ENCODE measurements at places on chromosomes 6 and 20. TPM values are rescaled to one million over a fixed set of nuclear protein-coding genes. Genes with fewer than 3 reads are reported as not detected.

Gene SRSF12
- total RNA-seq, result 4.9 TPM

GRCh38 chr20:50136822-50137599 lies 16.5 kb downstream of the PEDS1 start:
- no peak for DNase-seq
- no peak overlapping the region for H3K4me3 ChIP-seq
- peaks cover 10% of the 10 kb centered on the region for H3K4me1 ChIP-seq
- H3K27me3 ChIP-seq, result no peaks in the 10 kb centered on the region

Gene OGFRL1
- 16.1 TPM for total RNA-seq

Gene DPPA5
- total RNA-seq, result not detected

GRCh38 chr20:35638751-35639150 lies 23.1 kb downstream of the SPAG4 start:
- no peak overlapping the region for H3K27ac ChIP-seq
- no peaks in the 10 kb centered on the region for H3K27me3 ChIP-seq
- no peak for DNase-seq
- no peaks in the 10 kb centered on the region for H3K36me3 ChIP-seq
- H3K4me1 ChIP-seq, result peaks cover 8% of the 10 kb centered on the region

GRCh38 chr6:154353626-154354025 lies 3.0 kb downstream of the IPCEF1 start:
- DNase-seq, result no peak
- H3K27me3 ChIP-seq, result no peaks in the 10 kb centered on the region
- no peak overlapping the region for H3K4me3 ChIP-seq
- peaks cover 2% of the 10 kb centered on the region for H3K4me1 ChIP-seq
- no peak overlapping the region for H3K27ac ChIP-seq

Gene RHAG
- not detected for total RNA-seq

- no peak overlapping the region for H3K27ac ChIP-seq
- no peak overlapping the region for H3K4me3 ChIP-seq
- no peaks in the 10 kb centered on the region for H3K27me3 ChIP-seq
- H3K36me3 ChIP-seq, result no peaks in the 10 kb centered on the region
Measured at GRCh38 chr20:41586772-41587171, 31.4 kb downstream of the CHD6 start.

Gene CRIP3
- 2.0 TPM for total RNA-seq

DNA sequence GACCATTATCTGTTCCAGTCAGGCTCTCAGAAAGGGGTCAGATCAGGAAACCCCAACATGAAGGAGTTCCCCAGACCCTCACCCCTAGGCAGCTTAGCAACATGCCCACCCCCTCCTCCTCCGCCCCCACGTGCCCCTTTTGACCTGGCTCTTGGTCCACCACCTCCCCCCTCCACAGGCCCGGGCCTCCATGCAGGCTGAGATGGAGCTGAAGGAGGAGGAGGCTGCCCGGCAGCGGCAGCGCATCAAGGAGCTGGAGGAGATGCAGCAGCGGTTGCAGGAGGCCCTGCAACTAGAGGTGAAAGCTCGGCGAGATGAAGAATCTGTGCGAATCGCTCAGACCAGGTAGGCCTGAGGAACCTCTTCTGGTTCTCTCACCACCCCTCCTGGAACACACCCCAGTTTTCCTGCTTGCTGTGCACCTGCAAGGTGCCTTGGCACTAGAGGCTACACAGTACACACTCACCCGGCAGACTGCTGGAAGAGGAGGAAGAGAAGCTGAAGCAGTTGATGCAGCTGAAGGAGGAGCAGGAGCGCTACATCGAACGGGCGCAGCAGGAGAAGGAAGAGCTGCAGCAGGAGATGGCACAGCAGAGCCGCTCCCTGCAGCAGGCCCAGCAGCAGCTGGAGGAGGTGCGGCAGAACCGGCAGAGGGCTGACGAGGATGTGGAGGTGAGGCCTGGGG lies 21.9 kb downstream of the DEF6 start:
- DNase-seq, result no peak
- H3K27me3 ChIP-seq, result no peaks in the 10 kb centered on the region
- no peak overlapping the region for H3K4me3 ChIP-seq
- no peaks in the 10 kb centered on the region for H3K36me3 ChIP-seq
- no peaks in the 10 kb centered on the region for H3K4me1 ChIP-seq

- no peak overlapping the region for H3K4me3 ChIP-seq
- DNase-seq, result no peak
Measured at GRCh38 chr6:17542243-17542642, 57.9 kb upstream of the FAM8A1 start.

Gene OARD1
- total RNA-seq, result 19.7 TPM

Gene OR2J3
- not detected for total RNA-seq

Gene GRM1
- total RNA-seq, result 0.08 TPM

DNA sequence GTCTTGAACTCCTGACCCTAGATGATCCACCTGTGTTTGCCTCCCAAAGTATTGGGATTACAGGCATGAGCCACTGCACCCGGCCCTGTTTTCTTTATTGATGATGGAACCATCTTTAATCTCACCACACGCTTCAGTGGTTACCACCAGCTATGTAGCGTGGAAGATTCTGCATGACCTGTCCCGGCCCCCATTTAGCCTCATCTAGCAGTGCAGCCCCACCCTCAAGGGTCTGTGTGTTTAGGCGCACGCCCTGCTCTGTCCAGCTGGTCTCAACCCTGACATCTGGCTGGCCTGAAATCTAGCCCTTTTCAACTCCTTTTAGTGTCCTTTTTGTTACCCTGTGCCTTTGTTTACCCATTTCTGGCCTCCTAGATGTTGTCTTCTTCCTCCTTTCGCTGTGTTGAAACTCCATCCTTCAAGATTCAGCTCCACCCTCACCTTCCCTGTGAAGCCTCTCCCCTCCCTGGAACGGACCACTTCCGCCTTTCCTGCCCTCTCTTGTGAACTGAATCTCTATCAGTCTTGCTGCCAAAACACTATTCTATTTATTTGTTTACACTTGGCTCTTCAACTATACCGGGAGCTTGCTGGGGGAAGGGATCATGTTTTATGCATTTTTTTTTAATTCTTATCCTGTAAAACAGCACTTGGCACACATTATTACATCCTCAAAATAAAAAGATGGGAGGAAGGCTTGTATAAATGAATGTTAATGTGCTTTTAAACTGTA lies 101.0 kb upstream of the MTHFD1L start:
- no peak for DNase-seq
- H3K27me3 ChIP-seq, result no peaks in the 10 kb centered on the region
- H3K36me3 ChIP-seq, result no peaks in the 10 kb centered on the region
- H3K4me3 ChIP-seq, result no peak overlapping the region

Gene POU5F1
- total RNA-seq, result 3.5 TPM

GRCh38 chr6:72580281-72580940 lies 41.5 kb upstream of the KCNQ5 start:
- DNase-seq, result no peak
- H3K36me3 ChIP-seq, result no peaks in the 10 kb centered on the region
- no peak overlapping the region for H3K27ac ChIP-seq
- no peaks in the 10 kb centered on the region for H3K27me3 ChIP-seq
- H3K4me1 ChIP-seq, result no peaks in the 10 kb centered on the region

DNA sequence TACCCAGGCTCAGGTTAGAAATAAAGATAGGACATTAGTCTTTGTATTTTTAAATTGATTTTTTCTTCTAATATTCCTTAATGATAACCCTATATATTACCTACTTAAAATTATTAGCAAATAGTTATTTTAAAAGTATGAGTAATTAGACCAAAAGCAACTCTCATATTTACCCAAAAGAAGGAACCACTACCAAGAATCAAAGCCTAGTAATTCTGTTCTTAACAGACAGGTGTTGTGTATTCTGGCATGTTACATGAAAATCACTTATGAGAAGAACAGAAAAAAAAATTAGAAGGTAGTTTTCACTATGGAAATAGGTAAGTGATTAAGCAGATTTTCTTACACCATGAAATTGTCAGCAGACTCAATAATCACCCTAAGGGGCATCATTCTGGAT lies 105.1 kb downstream of the ATG5 start:
- H3K36me3 ChIP-seq, result no peaks in the 10 kb centered on the region
- no peaks in the 10 kb centered on the region for H3K4me1 ChIP-seq
- no peak overlapping the region for H3K4me3 ChIP-seq
- H3K27ac ChIP-seq, result no peak overlapping the region
- H3K27me3 ChIP-seq, result no peaks in the 10 kb centered on the region

GRCh38 chr20:1034415-1034789 lies 32.3 kb upstream of the RSPO4 start:
- H3K36me3 ChIP-seq, result no peaks in the 10 kb centered on the region
- H3K27ac ChIP-seq, result no peak overlapping the region
- H3K4me3 ChIP-seq, result no peak overlapping the region
- no peaks in the 10 kb centered on the region for H3K4me1 ChIP-seq

- no peak for DNase-seq
- no peaks in the 10 kb centered on the region for H3K27me3 ChIP-seq
- peak overlapping the region; percentile 15 for H3K4me3 ChIP-seq
- peak overlapping the region; percentile 48 for H3K27ac ChIP-seq
- H3K36me3 ChIP-seq, result no peaks in the 10 kb centered on the region
Measured at GRCh38 chr6:16228709-16229665, 9.4 kb upstream of the GMPR start.

Gene GPX5
- not detected for total RNA-seq

Gene PNPLA1
- not detected for total RNA-seq

- no peaks in the 10 kb centered on the region for H3K36me3 ChIP-seq
- no peaks in the 10 kb centered on the region for H3K27me3 ChIP-seq
- DNase-seq, result no peak
- no peak overlapping the region for H3K4me3 ChIP-seq
- no peaks in the 10 kb centered on the region for H3K4me1 ChIP-seq
- no peak overlapping the region for H3K27ac ChIP-seq
Measured at GRCh38 chr6:148790817-148791216, 44.0 kb downstream of the UST start.

Gene SLC35D3
- not detected for total RNA-seq

DNA sequence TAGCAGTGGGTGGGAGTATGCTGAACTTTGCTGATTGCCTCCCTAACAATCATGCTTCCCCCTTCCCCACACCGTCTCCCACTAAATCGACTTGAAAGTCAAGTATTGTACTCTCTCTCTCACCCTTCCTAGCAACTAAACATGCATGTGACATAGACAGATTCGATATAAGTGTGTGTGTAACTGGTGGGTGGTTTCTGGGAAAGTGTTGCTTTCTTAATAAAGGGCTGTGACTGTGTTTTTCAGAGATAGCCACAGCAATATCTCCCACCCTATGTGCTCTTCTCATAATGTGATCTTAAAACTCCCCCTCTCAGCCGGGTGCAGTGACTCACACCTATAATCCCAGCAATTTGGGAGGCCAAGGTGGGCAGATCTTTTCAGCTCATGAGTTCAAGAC lies 49.3 kb upstream of the E2F3 start:
- no peak overlapping the region for H3K27ac ChIP-seq
- no peaks in the 10 kb centered on the region for H3K36me3 ChIP-seq
- no peaks in the 10 kb centered on the region for H3K27me3 ChIP-seq
- no peak overlapping the region for H3K4me3 ChIP-seq
- no peaks in the 10 kb centered on the region for H3K4me1 ChIP-seq

Gene ZBTB12
- 1.9 TPM for total RNA-seq

GRCh38 chr6:12944001-12944400 lies 227.4 kb downstream of the PHACTR1 start:
- H3K4me1 ChIP-seq, result no peaks in the 10 kb centered on the region
- no peak overlapping the region for H3K4me3 ChIP-seq
- no peak overlapping the region for H3K27ac ChIP-seq
- DNase-seq, result no peak

GRCh38 chr6:33692078-33692759 lies 19.3 kb downstream of the UQCC2 start:
- no peak overlapping the region for H3K4me3 ChIP-seq
- H3K4me1 ChIP-seq, result peaks cover 16% of the 10 kb centered on the region
- H3K27ac ChIP-seq, result no peak overlapping the region
- no peaks in the 10 kb centered on the region for H3K36me3 ChIP-seq

Gene NNAT
- total RNA-seq, result 4.7 TPM

Gene E2F1
- total RNA-seq, result 4.0 TPM

- no peak for DNase-seq
- H3K4me1 ChIP-seq, result peaks cover 5% of the 10 kb centered on the region
- no peaks in the 10 kb centered on the region for H3K36me3 ChIP-seq
- no peak overlapping the region for H3K4me3 ChIP-seq
- no peaks in the 10 kb centered on the region for H3K27me3 ChIP-seq
Measured at GRCh38 chr6:89050697-89051096, 29.9 kb upstream of the PNRC1 start.

Gene COL9A3
- total RNA-seq, result 1.5 TPM

Gene SYTL3
- total RNA-seq, result 1.8 TPM

Gene GSTA2
- 0.46 TPM for total RNA-seq

Gene NOX3
- not detected for total RNA-seq

GRCh38 chr6:108733706-108734265 lies 114.4 kb upstream of the ARMC2 start:
- H3K4me3 ChIP-seq, result no peak overlapping the region
- no peaks in the 10 kb centered on the region for H3K27me3 ChIP-seq
- no peaks in the 10 kb centered on the region for H3K36me3 ChIP-seq
- H3K27ac ChIP-seq, result no peak overlapping the region
- DNase-seq, result no peak

GRCh38 chr20:63281742-63282665 lies 9.4 kb downstream of the ARFGAP1 start:
- no peak overlapping the region for H3K27ac ChIP-seq
- H3K27me3 ChIP-seq, result no peaks in the 10 kb centered on the region
- H3K36me3 ChIP-seq, result no peaks in the 10 kb centered on the region
- no peak for DNase-seq

GRCh38 chr6:112237066-112237465 lies 17.3 kb downstream of the LAMA4 start:
- peaks cover 16% of the 10 kb centered on the region for H3K4me1 ChIP-seq
- no peak overlapping the region for H3K27ac ChIP-seq
- H3K27me3 ChIP-seq, result no peaks in the 10 kb centered on the region
- no peak overlapping the region for H3K4me3 ChIP-seq

Gene HLA-DQB2
- 0.66 TPM for total RNA-seq

- no peak overlapping the region for H3K27ac ChIP-seq
- no peaks in the 10 kb centered on the region for H3K27me3 ChIP-seq
- no peaks in the 10 kb centered on the region for H3K36me3 ChIP-seq
- no peak overlapping the region for H3K4me3 ChIP-seq
- no peak for DNase-seq
Measured at GRCh38 chr6:142378138-142378875, 76.5 kb downstream of the ADGRG6 start.

DNA sequence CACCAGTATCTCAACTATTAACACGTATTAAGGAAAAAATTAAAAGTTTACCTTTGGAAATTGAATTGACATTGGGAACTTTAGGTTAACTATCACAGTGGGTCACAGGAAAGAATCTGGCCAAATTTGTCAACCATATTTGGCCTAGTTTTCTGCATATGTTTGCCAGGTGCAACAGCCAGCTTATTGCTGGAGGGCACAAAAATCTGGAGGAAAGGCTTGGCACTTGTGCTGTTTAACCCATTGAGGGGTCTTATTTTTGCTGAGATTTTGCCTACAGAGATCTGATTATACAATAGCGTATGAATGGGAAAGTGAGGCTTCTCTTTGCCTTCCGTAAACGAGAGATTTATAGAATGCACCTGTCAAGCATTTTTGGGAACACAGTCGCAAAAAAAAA lies 190.4 kb downstream of the PRL start:
- H3K4me1 ChIP-seq, result peaks cover 4% of the 10 kb centered on the region
- H3K36me3 ChIP-seq, result no peaks in the 10 kb centered on the region
- DNase-seq, result no peak
- no peaks in the 10 kb centered on the region for H3K27me3 ChIP-seq

- no peak for DNase-seq
- peak overlapping the region; percentile 70 for H3K27ac ChIP-seq
- H3K4me1 ChIP-seq, result no peaks in the 10 kb centered on the region
- H3K36me3 ChIP-seq, result no peaks in the 10 kb centered on the region
Measured at GRCh38 chr6:21665110-21665391, 71.5 kb downstream of the SOX4 start.

Gene TENT5A
- total RNA-seq, result 19.9 TPM

Gene CST7
- total RNA-seq, result 1.2 TPM

Gene ZBTB46
- total RNA-seq, result 17.9 TPM

Gene KIF6
- 0.96 TPM for total RNA-seq

Gene NOL4L
- 3.3 TPM for total RNA-seq

Measured in ovary (tissue), 10 donors.